Neural progenitor cell (in vitro differentiated cells): ENCODE measurements at places on chromosomes 13 and 19.

- no peak overlapping the region for H3K4me3 ChIP-seq
- DNase-seq, result no peak
- H3K4me1 ChIP-seq, result no peaks in the 10 kb centered on the region
- no peak overlapping the region for H3K27ac ChIP-seq
These were observed 7.7 kb downstream of the ARHGAP45 start for GRCh38 chr19:1074544-1075283.

GRCh38 chr19:35299523-35300338 is 7.8 kb downstream of the MAG start:
- no peaks in the 10 kb centered on the region for H3K27me3 ChIP-seq
- H3K36me3 ChIP-seq, result no peaks in the 10 kb centered on the region
- H3K27ac ChIP-seq, result no peak overlapping the region
- H3K4me3 ChIP-seq, result no peak overlapping the region
- DNase-seq, result no peak

DNA sequence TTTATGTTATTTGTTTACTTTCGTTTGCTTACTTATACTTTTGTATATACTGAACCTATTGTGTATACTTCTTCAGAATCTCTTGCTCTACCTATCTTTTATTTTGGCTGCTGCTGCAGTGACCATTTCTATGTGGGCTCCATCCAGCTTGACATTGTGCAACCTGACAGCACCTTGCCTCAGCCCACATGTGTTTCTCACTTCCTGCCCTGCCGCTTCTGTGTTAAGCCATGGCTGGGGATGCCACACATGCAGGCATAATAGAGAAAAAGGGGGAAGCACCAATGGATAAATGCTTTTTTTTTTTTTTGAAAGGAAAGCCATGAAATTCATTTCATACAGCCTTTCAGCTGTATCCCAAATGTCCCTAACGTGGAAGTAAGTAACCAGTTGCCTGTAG is 147.6 kb downstream of the RBM26 start:
- no peaks in the 10 kb centered on the region for H3K27me3 ChIP-seq
- no peak overlapping the region for H3K4me3 ChIP-seq
- no peak for DNase-seq
- no peaks in the 10 kb centered on the region for H3K4me1 ChIP-seq

DNA sequence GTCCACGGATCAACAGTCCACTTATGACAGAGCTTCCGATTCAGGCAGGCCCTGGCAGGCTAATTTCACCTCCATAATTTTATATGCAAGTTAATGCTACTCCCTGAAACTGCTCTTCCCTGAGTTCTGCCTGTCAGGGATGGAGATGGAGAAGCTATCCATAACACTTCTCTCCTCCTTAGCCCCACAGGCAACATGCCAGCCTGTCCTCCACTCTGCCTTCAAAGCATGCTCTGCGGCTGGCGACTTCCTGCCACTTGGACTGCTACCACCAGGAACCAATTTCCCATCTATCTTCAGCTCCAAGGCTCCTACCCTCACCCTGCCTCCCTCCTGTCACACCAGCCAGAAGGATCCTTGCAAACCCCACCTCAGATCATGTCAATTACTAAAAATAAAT is 35.4 kb downstream of the GSX1 start:
- no peak overlapping the region for H3K27ac ChIP-seq
- no peak for DNase-seq
- H3K4me3 ChIP-seq, result no peak overlapping the region
- H3K36me3 ChIP-seq, result no peaks in the 10 kb centered on the region
- H3K4me1 ChIP-seq, result peaks cover 20% of the 10 kb centered on the region

GRCh38 chr13:42380420-42381164 is 108.6 kb downstream of the AKAP11 start:
- no peaks in the 10 kb centered on the region for H3K27me3 ChIP-seq
- DNase-seq, result no peak
- H3K36me3 ChIP-seq, result no peaks in the 10 kb centered on the region
- H3K4me3 ChIP-seq, result no peak overlapping the region
- peaks cover 6% of the 10 kb centered on the region for H3K4me1 ChIP-seq

DNA sequence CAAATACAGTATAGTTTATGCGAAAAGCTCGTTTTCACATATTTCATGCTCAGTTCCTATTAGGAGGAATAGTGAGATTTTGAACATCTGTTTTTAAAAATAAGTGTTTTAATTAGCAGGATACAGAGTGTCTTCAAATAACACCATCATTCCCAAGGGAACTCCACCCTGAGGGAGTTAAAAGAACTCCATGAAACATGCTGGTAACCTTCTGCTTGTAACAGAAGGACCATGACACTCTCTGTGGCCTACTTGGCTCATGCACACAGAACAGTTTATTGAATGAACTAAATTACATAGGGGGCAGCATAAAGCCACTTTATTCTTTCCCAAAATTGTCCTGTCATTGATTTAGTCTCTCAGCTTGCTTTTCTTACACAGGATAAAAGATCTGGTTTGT is 809.5 kb upstream of the SLITRK6 start:
- H3K4me1 ChIP-seq, result no peaks in the 10 kb centered on the region
- no peak overlapping the region for H3K27ac ChIP-seq
- H3K36me3 ChIP-seq, result no peaks in the 10 kb centered on the region
- H3K27me3 ChIP-seq, result no peaks in the 10 kb centered on the region
- no peak overlapping the region for H3K4me3 ChIP-seq

DNA sequence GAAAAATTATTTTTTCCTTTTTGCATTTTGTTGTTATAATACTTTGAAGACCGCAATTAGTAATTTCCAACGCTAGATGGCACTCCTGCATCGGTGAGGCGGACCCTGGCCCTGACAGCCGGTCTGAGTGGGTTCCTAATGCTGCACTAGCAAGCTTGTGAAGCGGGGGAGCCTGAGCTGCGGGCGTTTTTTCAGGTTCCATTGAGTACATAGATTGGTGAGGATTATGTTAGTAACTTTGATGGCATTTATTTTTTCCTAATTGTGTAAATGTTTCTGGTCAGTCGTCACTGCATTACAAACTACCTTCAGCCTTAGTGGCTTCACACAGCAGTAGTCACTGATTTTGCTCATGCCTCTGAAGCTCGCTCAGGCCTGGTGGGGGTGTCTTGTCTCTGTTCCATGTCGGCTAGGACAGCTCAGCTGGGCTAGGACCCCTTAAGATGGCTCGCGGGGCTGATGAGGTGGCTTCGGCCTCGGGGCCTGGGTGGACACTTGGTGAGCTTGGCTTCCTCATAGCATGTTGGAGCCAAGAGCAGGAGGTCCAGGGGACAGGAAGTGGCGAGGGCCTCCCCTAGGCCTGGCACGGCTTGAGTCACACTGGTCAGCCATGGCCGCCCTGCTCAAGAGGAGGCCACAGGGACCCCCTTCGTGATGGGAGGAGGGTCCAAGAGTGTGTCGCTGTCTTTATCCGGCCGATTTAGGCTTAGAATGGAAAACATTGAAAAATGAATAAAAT is 25.0 kb downstream of the ERCC5 start:
- no peak overlapping the region for H3K27ac ChIP-seq
- H3K36me3 ChIP-seq, result peaks cover 1% of the 10 kb centered on the region
- no peak overlapping the region for H3K4me3 ChIP-seq
- peak; percentile 80 for DNase-seq
- H3K4me1 ChIP-seq, result no peaks in the 10 kb centered on the region

GRCh38 chr19:28744943-28745342 is 468.0 kb downstream of the UQCRFS1 start:
- H3K36me3 ChIP-seq, result no peaks in the 10 kb centered on the region
- peaks cover 27% of the 10 kb centered on the region for H3K4me1 ChIP-seq
- DNase-seq, result peak; percentile 48

DNA sequence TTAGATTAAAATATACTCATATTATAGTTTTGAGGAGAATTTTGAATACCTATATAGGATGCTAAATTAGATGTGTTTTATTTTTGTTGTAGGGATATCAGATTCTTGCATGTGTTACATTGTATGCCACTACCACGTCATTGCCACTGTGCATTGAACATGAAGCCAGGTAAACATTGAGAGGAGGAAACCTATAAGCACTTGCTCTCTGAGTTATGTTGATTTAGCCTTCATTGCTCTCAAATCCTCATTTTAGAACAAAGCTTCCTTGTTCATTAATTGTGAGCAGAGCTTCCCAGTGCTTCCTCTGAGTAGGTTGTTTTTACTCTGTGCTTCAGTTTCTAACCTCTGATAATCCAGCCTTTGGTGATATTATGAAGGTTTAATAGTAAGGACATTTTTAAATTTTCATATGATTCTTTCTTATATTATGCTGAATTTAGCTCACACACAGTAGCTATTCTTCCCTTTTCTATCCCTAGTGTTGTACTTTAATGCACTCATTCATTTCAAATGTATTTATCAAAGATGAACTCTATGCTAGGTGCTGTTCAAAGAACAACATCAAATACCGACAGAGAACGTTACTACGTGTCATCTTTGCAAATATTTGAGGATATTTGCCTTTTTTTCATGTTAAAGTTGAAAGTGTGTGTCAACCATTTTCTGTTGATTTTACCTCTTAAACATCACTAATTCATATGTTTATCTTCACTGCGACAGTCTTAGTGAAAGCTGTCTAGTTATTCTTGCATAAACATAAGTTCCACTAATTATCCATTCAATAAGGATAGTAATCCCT is 1448.0 kb upstream of the MIR17HG start:
- H3K27ac ChIP-seq, result no peak overlapping the region
- H3K4me1 ChIP-seq, result no peaks in the 10 kb centered on the region
- no peaks in the 10 kb centered on the region for H3K36me3 ChIP-seq
- no peak for DNase-seq
- no peaks in the 10 kb centered on the region for H3K27me3 ChIP-seq

- no peaks in the 10 kb centered on the region for H3K27me3 ChIP-seq
- peaks cover 8% of the 10 kb centered on the region for H3K4me1 ChIP-seq
- no peaks in the 10 kb centered on the region for H3K36me3 ChIP-seq
- DNase-seq, result no peak
These were observed 19.9 kb downstream of the NOSIP start for GRCh38 chr19:49560358-49560900.

- H3K27me3 ChIP-seq, result no peaks in the 10 kb centered on the region
- H3K4me3 ChIP-seq, result no peak overlapping the region
- no peaks in the 10 kb centered on the region for H3K36me3 ChIP-seq
- no peak overlapping the region for H3K27ac ChIP-seq
- no peaks in the 10 kb centered on the region for H3K4me1 ChIP-seq
- DNase-seq, result peak; percentile 43
These were observed 579.1 kb downstream of the KCTD12 start for GRCh38 chr13:76307142-76307541.

DNA sequence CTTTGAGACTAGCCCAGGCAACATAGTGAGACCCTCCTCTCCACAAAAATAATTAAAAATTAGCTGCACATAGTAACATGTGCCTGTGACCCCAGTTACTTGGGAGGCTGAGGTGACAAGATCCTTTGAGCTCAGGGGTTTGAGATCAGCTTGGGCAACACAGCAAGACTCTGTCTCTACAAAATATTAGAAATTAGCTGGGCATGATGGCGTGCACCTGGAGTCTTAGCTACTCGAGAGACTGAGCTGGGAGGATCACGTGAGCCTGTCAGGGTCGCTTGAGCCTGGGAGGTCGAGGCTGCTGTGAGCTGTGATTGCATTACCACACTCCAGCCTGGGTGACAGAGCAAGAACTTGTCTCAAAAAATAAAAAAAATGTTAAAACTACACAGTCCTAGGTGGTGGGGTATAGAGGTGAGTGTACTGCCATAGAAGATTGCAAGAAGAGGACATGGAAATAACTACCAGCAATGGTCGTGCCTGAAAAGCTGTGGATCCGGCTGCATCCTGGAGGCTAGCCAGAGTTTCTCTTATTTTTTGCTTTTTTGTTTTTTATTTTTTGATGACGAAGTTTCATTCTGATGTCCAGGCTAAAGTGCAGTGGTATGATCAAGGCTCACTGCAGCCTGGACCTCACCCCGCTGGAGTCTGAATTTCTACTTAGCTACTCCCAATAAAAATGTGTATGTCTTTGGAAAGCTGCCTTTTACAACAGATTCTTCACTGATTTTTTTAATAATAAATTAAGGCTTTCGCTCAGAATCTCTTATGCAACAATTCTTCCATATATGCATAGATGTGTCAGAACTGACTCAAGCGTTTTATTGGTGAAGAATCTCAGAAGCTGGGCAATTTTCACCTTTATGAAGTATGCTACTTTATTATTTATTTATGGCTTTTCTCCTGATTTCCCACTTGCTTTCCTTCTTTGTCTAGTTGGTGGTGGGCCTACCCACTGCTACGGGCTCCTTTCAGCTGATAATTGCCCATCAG is 393.8 kb downstream of the TSHZ3 start:
- H3K4me1 ChIP-seq, result peaks cover 11% of the 10 kb centered on the region
- DNase-seq, result no peak
- H3K4me3 ChIP-seq, result no peak overlapping the region
- H3K36me3 ChIP-seq, result no peaks in the 10 kb centered on the region
- no peak overlapping the region for H3K27ac ChIP-seq

- H3K4me3 ChIP-seq, result no peak overlapping the region
- H3K27ac ChIP-seq, result no peak overlapping the region
- DNase-seq, result no peak
- H3K27me3 ChIP-seq, result no peaks in the 10 kb centered on the region
- no peaks in the 10 kb centered on the region for H3K36me3 ChIP-seq
- peaks cover 3% of the 10 kb centered on the region for H3K4me1 ChIP-seq
These were observed 641.5 kb downstream of the FGF9 start for GRCh38 chr13:22312405-22312803.

DNA sequence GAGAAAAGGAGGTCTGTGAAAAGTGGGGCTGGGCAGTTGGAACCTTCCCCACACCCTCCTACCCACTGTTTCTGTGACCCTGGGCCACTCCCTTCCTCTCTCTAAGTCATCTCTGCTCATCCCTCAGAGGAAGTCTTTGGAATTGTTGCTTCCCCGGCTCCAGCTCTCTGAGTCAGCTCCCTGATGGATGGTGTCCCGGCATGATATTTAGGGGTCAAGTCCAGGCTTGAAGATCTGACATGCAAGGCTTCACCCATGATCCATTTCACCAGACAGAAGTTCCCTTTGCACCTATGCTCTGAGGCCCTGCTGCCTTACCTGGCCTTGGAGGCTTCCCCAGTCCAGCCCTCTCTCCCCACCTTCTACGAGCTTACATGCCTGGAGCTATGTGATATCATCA is 13.3 kb downstream of the EXOC3L2 start:
- no peaks in the 10 kb centered on the region for H3K4me1 ChIP-seq
- no peak overlapping the region for H3K27ac ChIP-seq
- no peak overlapping the region for H3K4me3 ChIP-seq
- H3K27me3 ChIP-seq, result peaks cover 88% of the 10 kb centered on the region
- DNase-seq, result no peak
- no peaks in the 10 kb centered on the region for H3K36me3 ChIP-seq

DNA sequence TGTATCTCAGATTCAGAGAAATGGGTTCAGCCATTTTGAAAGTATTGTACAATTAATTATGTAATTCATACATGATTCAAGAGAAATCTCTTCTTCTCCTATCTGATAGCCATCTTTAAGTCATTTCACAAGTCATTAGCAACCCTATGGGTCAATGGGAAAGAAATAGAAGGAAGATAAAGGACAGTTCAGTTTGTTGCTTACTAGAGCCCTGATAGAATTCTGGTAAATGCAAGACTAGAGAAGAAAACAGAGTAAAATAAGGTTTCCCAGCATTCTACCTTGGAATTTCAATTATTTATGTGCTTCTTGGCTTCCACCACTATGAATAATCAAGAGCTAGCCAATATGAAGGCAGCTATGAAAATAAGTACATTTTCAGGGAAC is 117.7 kb downstream of the LHFPL6 start:
- H3K27ac ChIP-seq, result no peak overlapping the region
- no peak overlapping the region for H3K4me3 ChIP-seq
- H3K4me1 ChIP-seq, result peaks cover 16% of the 10 kb centered on the region
- H3K27me3 ChIP-seq, result no peaks in the 10 kb centered on the region
- DNase-seq, result no peak
- H3K36me3 ChIP-seq, result no peaks in the 10 kb centered on the region

- H3K27ac ChIP-seq, result no peak overlapping the region
- peak overlapping the region; percentile 61 for H3K4me3 ChIP-seq
- DNase-seq, result peak; percentile 34
- H3K4me1 ChIP-seq, result peaks cover 3% of the 10 kb centered on the region
- H3K36me3 ChIP-seq, result no peaks in the 10 kb centered on the region
These were observed 1.0 kb downstream of the KLF1 start for GRCh38 chr19:12885749-12886650.
